ENCODE measurements at places on chromosomes 5 and 9.

GRCh38 chr5:142149363-142149762, 40.8 kb downstream of the NDFIP1 start:
- DNase-seq = no peak

GRCh38 chr5:588406-588995, 23.6 kb upstream of the CEP72 start:
- no peak for DNase-seq

GRCh38 chr5:73818357-73818756, 192.4 kb downstream of the ARHGEF28 start:
- DNase-seq = peak; percentile 51

- DNase-seq = no peak
Measured at GRCh38 chr5:51278539-51278938, 104.7 kb upstream of the ISL1 start.

- no peak for DNase-seq
Measured at GRCh38 chr9:76756268-76756640, 8.0 kb upstream of the PCA3 start.

- no peak for DNase-seq
Measured at GRCh38 chr5:157912621-157913325, 53.8 kb upstream of the CLINT1 start.

DNA sequence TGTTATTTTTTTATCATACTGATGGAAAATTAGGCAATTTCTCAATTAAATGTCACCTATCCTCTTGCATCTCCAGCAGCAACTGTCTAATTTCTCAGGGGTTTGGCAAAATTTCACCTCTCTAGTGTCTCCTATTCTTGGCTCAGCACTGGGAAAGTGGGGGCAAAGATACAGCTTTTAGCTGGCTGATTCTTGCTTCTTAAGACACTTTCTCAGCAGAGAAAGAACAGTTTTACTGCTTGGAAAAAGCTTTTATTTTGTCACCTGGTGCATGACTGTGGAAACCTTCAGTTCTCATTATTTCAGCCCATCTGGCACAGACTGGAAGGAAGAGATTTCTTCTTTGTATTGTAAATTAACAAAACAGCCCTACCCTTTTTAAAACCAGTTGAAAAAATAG, 283.6 kb upstream of the SGCD start:
- DNase-seq = no peak

DNA sequence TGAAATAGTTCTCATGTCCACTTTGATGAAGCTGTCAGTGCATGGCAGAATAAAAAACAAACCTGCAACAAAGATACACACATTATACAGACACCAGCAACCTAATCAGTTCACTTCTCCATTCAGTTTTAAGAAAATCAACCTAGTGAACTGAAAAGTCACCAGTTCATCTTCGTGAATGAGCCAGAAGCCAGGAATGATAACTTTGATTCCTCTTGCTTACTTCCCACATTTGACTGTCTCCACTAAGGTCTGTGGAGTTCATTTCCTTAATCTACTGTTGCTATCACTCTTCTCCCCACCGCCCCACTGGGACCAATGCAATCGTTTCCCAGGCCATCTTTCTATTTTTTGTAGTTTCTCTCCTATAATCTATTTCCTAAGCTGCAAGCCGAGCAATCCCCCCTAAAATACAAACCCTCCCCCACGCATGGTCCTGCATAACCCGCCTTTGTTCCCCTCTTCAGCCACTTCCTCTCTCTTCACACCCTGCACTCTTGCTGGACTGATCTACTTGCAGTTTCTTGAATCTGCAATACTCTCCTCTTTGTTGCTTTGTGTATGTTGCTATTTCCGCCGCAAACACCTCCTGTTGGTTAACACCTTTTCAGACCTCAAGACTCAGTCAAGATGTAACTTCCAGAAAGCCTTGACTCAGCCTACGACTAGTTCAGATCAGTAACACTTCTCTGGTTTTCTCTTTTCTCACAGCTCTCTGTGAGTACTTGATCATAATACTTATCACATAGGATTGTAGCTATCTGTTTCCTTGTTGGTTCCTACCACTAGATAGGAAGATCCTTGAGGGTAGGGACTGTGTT, 16.6 kb downstream of the STOM start:
- DNase-seq = no peak

DNA sequence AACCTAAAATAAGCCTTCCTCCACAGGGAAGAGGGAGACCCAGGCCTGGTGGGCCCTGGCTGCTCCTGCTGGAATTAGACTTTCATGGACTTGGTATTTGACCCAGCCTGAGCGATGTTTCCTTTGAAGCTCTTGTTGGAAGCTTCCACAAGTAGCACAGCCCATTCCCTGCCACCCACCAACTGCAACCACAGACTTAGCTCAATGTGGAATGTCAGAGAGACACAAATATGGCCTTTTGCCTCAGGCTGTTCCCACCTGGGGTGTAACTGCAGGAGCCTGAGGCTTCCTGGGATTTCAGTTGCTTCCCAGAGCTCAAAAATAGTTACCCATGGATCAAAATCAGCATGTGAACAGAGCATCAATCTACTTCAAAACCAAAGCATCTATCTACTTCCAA, 70.3 kb upstream of the LHFPL2 start:
- no peak for DNase-seq

DNA sequence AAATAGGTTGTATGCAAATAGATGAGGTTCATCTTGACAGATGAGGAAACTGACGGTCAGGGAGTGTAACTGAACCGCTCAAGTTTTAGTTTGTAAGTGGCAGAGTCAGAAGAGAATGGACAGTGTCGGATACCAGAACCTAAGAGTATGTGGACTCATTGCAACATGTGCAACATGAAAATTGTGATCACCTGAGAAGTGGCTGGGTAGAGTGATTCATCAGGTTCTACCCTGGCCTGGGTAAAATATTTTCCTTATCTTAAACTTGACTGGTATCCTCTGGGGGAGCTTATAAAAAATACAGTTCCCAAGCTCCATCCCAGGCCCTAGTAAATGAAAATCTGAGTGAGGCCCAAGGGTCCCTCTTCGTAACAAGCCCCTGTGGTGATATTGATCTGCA, 35.2 kb upstream of the MIER3 start:
- no peak for DNase-seq

DNA sequence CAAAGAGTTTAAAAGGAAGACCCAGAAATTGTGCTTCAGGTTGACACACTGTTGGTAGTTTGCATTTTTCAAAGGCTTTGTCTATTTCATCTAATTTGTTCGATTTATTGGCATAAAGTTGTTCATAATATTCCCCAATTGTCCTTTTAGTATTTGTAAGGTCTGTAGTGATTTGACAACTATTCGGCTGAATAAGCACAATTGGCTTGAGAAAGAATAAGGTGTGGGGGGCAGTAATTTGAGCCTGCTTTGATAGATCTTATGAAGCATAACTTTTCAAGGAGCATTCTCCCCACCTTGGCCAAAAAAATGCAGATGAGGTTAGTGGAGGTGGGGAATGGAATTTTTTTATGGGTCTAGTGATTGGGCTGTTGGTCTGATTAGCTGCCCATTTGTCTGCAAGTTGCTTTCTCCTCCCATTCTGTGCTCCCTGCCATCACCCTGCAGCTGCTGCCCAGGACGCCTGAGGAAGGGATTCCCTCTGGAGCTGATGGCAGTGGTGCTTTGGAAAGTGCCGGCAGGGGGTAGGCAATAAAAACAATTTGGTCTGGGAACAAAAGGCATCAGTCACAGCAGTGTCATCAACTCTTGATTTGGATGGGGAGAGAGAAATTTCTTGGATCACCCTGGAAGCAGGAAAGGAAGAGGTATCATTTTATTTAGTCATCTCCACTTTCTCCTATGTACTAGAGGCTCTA, 26.6 kb downstream of the WNT8A start:
- no peak for DNase-seq

GRCh38 chr9:69176471-69177171, 2.5 kb downstream of the TJP2 start:
- no peak for DNase-seq

Measured in fibroblast of skin of left quadriceps (primary cell).